ENCODE measurements at places on chromosomes 5 and 9.

GRCh38 chr5:122319897-122320296 is 7.9 kb downstream of the SNCAIP start:
- no peak for DNase-seq

- no peak for DNase-seq
Measured at GRCh38 chr5:84602371-84602771, 217.7 kb upstream of the EDIL3 start.

GRCh38 chr5:127331890-127332649 is 41.5 kb downstream of the MEGF10 start:
- no peak for DNase-seq

DNA sequence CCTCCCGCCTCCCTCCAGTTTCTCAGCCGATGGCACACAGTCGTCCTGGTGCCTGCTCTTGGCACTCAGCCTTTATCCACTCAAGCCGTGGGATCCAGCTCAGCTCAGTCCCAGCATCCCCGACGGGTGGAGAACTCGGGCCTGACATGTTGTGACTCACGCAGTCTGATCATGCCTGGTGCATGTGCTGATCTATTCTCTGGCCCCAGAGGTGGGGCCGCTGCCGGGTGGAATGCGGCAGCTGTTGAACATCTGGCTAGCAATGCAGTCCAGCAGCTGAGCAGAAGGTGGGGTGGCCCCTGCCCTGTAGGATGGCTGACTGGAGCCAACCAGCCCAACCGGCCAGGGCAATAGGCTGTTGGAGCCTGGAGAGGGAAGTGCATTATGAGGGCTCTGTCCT is 1.7 kb upstream of the AIF1L start:
- DNase-seq = no peak

- no peak for DNase-seq
Measured at GRCh38 chr5:164012371-164012770, 507.0 kb downstream of the MAT2B start.

GRCh38 chr5:100472091-100472490 is 63.1 kb upstream of the FAM174A start:
- no peak for DNase-seq

DNA sequence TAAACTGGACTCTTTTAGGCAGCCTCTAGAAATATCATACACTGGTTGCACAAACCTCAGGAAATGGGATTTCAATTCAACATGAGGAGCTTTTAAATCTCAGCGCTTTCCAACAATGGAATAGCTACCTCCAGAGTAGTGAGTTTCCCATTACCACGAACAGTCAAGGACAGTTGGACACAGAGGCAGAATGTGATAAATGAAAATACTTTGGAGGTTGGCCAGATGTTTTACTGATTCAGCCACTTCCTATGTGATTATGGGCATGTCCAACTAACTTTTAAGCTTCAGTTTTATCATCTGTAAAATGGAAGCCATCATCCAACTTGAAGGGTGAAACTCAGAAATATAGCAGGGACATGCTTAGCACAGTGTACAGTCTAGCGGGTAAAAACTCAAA is 2.1 kb downstream of the FBXW2 start:
- no peak for DNase-seq

DNA sequence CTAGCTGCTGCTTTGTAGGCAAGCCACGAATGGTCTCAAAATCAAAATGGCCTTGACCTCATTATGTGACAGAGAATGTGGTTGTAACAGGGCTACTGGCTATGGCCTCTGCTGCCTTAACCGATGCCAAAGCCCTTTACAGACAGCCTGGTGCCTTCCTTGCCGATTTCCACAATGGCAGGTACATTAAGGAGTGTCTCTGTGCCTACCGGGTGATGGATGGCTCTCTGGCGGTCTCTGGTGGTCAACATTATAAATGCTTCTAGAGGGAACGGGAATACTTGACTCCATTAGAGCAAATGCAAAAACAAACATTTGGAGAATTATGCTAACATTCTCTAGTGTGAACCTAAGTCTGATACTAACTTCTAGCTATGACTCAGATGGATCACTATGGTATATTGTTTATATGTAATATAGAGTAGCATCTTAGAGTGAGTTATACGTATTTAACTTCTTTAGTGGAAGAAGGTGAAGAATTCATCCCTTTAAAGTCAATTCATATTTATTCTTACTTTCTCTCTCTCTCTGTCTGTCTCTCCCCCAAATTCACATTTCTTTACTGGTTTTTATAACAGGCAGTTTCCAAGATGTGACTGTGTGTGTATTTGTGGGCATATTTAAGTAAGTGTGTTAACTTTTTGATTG is 52.5 kb downstream of the RPS23 start:
- peak; percentile 29 for DNase-seq

DNA sequence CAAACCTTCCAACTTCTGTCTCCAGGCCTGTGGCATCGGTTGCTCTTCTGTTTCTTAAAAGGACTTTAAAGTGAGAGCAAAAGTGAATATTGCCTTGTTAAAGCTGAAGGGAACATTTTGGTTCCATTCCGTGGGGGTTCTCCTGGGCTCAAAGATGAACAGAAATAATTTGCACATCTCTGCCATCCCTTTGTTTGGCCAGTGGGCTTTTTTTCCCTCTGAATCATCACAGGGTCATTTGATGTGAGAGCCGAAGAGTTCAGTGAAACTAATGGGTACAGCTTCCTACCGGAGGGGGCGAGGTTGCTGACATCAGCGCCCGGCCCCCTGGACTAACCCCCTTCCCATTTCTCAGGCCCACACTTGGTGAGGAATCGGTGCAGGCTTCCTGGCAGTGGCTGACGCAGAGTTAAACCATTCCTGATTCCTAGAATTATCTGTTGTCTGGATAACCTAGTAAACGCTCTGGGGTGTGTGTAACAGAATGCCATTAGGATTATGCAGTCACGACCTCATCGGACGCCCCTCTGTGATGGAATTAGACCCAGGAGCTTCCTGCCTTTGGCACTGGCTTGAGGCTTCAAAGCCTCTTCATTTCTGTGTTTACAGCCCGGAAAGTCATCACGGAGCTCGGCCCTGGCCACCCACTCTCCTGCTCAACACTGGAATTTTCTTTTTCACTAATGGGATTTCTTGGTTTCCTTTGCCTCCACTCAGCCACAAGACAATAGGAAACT is 61.6 kb upstream of the RPL26L1 start:
- DNase-seq = peak; percentile 96

GRCh38 chr5:156201788-156202403 is 125.1 kb upstream of the SGCD start:
- DNase-seq = peak; percentile 69

DNA sequence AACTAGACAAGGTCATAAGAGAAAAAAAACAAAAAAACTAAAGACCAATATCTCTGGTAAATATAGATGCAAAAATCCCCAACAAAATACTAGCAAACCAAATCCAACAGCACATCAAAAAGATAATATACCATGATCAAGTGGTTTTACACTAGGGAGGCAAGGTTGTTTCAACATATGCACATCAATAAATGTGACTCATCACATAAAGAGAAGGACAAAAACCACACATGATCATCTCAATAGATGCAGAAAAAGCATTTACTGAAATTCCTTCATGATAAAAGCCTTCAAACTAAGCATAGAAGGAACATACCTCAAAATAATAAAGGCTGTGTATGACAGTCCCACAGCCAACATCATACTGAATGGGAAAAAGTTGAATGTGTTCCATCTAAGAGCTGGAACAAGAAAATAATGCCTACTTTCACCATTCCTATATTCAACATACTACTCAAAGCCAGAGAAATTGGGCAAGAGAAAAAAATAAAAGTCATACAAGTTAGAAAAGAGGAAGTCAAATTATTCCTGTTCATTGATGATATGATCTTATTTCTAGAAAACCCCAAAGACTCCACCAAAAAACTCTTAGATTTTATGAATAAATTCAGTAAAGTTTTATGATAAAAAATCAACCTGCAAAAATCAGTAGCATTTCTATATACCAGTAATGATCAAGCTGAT is 72.2 kb upstream of the FAM169A start:
- no peak for DNase-seq

DNA sequence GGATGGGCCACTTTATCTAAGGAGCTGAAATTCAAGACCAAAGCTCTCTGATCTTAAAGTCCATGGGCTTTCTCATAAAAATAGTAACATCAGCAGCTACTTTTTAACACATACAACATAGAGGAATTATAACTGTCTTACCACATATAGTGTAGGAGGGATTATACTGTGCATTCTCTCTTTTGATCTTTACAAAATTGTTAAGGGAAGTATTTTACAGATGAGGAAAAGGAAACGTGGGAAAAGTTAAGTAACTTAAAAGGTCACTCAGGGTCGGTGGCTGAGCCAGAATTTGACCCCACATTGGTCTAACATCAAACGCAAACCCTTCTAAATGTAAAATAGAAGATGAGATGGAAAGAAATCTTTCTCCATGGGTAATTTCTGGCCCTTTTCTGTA is 38.4 kb downstream of the ZNF608 start:
- DNase-seq = no peak

DNA sequence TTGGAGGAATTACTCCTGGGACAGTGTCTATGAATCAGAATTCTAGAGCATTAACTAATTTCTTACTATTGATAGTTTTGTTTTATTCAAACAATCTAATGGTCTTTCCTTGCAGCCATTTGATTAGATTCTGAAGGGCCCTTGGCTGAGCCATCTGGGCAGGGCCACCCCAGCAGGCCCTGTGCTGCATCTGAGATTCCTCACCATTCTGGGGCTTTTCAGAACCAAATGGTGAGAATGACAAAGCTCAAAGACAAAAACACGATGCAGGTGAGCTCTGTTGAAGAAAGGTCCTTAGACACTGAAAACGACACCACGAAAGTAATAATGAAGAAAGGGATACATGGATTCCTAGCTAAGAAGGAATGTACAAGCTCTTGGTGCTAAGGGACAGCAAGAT is 321.0 kb upstream of the IRX4 start:
- DNase-seq = no peak

- DNase-seq = no peak
Measured at GRCh38 chr9:82991671-82992070, 71.3 kb downstream of the RASEF start.

DNA sequence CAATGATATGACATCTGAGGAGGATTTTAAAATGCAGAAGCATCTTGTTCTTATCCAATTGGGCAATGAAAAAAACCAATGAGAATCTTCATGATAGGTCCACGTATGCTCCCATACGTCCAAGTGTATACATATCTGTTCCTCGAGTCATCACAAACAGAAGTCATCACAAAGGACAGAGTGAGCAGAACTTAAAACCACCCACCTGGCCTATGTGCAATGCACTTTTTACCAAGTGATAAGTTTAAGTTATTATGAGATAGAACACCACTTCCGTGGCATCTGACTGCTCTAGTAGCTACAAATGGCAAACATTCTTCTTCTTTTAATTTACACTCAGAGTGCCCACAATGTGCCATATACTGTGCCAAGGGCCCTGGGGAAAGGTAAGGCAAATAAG is 82.4 kb downstream of the PPP2R2B start:
- DNase-seq = no peak

- no peak for DNase-seq
Measured at GRCh38 chr5:143066556-143067281, 296.5 kb downstream of the ARHGAP26 start.

GRCh38 chr5:65695162-65695755 is 26.6 kb downstream of the SGTB start:
- DNase-seq = no peak

DNA sequence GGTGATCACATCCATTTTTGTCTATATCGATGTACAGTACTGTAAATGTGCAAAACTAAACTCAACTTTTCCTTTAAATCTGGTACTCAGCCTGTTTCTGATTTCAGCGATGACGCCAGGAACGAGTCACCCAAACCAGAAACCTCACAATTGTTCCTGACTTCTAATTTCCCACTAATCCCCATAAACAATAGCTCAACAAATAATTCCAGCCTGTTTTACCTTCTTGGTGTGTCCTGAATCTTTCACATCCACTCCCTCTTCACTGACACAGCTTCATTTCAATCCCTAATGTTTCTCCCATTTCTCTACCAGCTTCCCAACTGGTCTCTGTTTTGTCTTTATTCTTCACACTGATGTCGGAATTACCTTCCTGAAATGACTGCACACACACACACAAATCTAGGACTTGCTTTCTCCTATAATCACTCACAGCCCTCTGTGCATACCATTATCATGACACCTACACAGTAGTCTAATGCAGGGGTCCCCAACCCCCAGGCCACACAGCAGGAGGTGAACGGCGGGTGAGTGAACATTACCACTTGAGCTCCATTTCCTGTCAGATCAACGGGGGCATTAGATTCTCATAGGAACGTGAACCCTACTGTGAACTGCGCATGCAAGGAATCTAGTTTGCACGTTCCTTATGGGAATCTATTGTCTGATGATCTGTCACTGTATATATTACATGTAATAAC is 97.8 kb upstream of the SLC30A5 start:
- DNase-seq = no peak

- DNase-seq = no peak
Measured at GRCh38 chr9:26856413-26857032, 36.1 kb downstream of the CAAP1 start.

GRCh38 chr5:98510143-98510985 is 263.1 kb upstream of the RGMB start:
- no peak for DNase-seq

DNA sequence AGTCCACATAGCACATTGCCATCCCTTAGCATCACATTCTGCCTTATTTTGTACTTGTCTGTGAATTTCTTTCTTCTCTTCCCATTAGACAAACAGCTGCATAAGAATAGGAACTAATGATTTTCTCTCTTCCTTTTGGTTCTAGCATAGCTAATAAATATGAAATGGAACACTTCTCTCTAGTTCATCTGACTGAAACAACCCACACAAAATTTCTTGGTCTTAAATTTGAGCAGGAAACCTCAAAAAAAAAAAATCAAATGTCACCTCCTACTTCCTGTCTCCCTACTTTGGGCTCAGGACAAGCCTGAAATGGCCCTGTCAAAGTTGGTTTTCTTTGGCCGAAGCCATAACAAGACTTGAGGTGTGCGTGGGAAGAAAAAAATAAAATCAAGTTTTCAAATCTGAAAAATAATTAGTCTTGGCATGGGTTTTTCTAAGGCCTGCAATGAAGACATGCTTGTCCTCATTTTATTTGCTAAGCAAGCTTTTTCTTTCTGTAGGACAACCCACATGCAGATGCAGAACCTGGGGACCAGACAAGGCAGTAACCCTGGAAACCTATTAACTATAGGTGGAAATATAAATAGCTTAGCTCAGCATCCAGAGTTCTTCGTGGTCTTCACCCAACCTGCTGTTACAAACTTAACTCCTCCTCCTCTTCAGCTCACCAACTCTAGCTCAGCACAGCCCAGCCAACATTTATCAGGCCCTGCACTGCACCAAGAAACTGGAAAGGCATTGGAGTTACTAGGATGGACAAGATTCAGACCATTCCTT is 523.5 kb upstream of the KLF4 start:
- no peak for DNase-seq

DNA sequence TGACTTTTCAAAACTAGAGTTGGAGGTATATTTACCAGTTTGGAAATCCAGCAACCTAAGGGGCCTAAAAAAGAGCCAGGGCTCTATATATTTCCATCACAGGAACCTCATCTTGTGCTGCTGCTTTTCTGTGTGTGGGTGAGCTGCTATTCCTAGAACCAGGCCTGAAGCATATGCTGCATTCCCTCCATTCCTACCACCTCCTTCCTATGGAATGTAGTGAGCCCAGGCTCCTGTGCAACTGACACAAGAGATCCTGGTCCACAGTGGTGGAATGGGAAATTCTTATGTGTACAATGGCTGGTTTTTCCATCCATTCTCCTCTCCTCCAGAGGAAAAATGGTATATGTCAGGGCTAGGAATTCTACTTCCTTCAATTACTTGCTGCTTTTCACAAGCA is 39.1 kb downstream of the SPEF2 start:
- peak; percentile 42 for DNase-seq

- DNase-seq = no peak
Measured at GRCh38 chr9:95598236-95598635, 81.5 kb upstream of the PTCH1 start.
